Left kidney (tissue), 8 donors: ENCODE measurements at places on chromosomes 4 and X.

- no peak for DNase-seq
Measured at GRCh38 chr4:54586320-54586955, 71.3 kb upstream of the KIT start.

DNA sequence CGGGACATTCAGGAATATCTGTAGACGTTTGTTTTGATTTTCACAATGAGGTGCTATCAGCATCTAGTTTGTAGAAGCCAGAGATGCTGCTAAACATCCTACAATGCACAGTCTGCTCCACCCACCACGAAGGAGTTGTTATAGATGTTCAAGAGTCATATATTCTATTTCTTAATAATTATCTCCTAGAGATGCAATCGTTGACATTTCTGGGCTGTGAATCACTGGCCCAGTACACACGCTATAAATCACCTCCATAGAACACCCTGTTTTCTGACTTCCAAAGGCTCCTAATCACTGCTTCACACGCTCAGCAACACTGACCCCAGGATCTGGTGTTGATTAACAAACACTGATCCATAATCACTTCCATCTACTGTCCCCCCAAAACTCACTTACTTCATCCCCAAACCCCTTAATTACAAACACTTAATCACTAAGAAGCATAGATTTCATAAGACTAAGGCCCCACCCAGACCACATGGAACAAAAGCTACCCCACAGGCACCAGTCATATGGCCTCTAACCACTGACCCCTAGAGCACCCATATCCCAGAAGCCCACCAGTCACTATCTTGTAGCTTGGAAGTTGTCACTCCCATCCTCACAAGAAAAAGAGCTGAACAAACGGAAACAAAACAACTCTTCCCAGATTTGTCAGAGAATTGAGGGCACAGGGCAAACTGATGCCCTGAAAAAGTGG lies 31.7 kb upstream of the ZNF41 start:
- no peak for DNase-seq

- DNase-seq = no peak
Measured at GRCh38 chr4:985123-985830, 1.6 kb upstream of the IDUA start.

DNA sequence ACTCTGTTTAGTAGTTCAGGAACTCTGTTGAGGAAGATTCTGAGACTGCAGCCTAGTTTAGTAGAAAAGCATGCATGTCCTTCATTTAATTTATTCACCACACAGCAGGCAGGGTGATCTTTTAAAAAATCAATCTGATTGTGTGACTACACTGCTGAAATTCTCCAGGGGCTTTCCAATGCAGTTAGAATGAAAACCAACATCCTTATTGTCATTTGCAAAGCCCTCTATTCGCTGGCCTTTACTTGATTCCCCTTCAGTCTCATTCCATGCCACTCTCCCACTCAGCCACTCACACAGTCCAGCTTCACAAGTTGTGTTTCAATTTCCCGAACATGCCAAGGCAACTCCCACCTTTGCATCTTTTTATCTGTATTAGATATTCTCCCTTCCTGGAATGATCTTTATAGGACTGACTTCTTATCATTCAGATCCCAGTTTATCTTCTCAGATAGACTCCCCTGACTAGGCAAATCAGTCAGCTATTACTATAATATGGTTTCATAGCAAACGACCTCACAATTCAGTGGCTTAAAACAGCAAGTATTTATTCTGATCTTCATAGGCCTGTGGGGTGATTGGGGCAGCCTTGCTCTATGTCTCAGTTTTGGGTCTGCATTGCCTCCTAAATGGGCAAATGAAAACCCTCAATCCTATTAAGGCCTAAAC lies 21.3 kb upstream of the FTHL17 start:
- DNase-seq = no peak

DNA sequence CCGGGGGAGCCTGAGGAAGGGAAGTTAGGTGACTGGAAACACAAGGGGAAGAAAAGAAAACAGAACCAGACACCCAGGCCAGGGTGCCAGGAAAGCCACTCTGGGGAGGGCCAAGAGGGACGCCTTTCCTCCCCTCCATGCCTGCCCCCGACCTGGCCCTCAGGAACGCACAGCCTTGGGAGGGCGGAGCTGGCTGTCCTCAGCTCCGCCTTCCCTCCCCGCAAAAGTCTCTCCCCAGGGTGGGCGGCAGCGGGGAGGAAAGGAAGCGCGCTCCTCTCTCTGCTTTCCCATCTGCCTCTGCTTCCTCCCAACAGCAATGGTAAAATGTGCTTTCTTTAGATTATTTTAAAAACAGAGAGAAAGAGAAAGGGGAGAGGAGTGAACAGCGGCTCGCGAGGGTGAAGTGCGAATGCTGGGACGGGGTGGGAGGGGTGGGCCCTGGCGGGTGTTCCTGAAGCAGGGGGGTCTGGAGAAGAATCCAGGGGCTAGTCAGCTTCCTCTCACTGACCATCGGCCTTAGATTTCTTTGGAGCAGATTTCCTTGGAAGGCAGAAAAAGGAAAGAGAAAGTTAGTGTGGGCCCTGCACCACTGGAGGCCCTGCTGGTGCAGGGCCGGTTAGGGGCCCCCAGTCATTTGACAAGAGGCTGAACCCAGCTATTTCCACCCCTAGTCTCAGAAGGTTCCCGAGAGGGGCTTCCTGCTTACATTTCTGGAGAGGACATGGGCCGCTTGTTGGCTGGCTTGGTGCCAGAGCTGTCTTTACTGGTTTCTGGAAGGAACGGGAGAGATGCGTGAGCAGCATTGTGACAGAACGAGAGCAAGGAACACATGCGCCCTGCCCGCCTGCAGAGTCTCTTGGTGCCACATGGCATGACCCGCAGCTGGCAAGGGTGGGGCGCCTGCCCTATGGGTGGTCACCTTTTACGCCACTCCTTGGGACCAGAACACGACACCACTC lies 4.7 kb upstream of the RENBP start:
- DNase-seq = no peak

DNA sequence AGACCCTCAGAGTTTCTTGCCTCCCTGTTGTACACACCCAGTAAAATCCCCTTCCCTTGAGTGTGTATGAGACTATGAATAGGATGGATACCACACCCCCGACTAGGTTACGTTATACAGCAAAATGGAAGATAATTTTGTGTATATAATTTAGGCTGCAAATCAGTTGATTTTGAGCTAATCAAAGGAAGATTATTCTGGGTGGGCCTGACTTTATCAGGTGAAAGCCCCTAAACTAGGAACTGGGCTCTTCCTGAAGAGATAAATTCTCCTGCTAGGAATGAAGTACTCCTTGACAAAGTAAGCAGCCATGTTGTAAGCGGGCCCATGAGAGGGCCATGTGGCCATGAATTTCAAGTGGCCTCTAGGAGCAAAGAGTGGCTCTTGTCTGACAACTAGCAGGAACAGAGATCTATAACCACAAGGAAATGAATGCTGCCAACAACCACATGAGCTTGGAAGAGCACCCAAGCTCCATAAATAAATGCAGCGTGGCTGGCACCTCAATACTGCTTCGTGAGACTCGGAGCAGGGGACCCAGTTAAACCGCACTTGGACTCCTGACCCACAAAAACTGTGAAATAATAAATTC lies 646.4 kb downstream of the IL1RAPL1 start:
- DNase-seq = no peak

GRCh38 chr4:36233567-36234266 lies 10.6 kb downstream of the ARAP2 start:
- DNase-seq = no peak

DNA sequence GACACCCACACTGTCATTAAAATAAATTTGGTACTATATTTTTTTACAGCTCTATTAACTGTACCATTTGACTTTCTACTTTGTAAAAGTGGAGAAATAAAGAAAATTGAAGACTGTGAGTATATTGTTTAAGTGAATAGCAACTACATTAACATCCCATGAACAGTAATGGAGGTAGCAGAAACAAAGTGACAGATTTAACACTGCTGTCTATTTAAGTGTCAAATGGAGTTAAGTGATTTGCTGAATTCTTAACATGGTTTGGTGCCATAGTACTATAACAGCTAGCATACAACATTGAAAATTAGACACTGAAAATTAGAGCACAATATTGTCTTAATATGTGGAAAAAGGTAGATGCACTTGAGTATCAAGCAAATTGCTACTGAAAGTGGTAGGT lies 76.2 kb downstream of the C4orf33 start:
- no peak for DNase-seq

- DNase-seq = no peak
Measured at GRCh38 chr4:94519925-94520789, 68.4 kb downstream of the PDLIM5 start.

- DNase-seq = no peak
Measured at GRCh38 chr4:117093571-117093970, 8.2 kb upstream of the TRAM1L1 start.

DNA sequence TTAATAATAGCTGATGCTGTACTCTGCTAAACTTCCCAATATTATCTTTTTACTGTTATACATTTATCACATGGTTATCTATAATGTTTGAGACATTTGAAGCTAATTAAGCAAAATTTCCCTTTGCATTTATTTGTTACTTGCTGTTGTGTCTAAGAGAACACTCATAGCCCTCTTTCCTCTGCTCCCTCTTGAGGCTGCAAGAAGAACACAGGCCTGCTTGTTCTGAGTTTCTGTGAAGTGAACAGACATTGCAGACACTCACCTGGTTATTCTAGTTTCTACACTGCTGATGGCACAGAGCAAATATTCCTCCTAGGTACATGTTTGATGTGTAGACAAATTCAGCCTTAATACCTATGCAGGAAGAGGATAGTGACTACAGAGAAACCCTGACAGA lies 367.8 kb downstream of the GASK1B start:
- DNase-seq = no peak

DNA sequence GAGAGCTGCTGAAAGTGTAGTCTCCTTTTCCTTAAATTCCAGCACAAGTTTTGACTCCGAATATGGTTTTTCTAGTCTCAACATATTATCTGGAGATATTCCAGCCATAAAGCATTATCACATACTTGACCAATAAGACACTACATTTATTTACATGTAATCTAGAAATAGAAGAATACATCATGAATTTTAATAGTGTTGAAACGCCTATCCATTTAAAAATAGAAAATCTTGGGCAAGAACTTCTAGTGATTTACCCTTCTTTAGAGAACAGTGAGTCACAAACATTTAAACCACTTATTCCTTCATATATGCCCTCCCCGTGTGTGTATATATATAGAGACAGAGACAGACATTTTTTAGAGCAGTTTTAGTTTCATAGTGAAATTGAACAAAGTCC lies 161.5 kb downstream of the SOWAHB start:
- DNase-seq = no peak
